ENCODE measurements at places on chromosomes 11 and 22.

DNA sequence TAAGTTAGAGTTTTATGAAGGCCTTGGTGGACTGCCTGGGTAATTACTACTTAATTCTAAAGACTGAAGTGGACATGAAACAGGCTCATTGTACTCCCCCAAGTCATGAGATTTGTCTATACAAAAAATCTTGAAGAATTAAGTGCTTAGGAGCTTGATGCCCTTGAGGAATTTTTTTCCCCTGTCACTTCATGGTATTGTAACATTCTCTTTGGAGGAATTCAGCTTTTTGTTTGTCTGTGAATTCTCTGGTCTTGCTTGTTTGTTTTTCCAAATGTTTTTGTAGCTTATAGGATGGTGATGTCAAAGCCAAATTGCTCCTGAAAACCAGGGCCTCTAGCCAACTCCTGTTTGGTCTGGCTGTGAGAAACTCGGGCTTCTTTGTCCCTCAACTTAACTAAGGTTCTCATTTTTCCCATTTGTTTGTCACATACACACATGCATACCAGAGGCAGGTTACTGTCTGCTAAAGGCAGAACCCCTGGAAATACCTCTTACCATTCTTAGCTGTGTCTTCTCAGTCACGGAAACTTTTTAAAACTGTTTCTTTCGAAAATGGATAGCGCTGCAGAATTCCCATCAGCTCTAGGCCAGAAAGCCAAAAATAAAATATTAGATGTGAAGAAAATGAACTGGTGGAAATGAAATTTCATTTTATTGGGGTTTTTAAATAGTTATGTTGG lies 66.9 kb downstream of the AMOTL1 start:
- DNase-seq, result no peak

DNA sequence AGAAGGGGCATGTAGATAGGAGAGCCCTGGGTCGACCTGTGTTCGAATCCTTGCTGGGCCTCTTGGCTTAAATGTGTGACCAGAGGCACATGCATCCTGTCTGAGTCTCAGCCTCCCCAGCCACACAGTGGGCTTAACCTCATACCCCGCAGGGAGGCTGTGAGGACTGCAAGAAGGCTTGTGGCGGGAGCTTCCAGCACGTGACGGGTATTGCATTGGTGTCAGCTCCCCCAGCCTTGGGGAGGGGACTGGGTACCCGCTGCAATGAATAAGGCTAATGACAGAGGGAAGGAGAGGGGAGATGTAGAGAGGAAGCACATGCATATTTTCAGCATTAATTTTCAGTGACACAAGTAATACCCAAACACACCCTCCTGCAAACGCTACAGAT lies 8.1 kb downstream of the RASD2 start:
- DNase-seq, result no peak

GRCh38 chr11:132330515-132330914 lies 960.1 kb downstream of the NTM start:
- DNase-seq, result no peak

DNA sequence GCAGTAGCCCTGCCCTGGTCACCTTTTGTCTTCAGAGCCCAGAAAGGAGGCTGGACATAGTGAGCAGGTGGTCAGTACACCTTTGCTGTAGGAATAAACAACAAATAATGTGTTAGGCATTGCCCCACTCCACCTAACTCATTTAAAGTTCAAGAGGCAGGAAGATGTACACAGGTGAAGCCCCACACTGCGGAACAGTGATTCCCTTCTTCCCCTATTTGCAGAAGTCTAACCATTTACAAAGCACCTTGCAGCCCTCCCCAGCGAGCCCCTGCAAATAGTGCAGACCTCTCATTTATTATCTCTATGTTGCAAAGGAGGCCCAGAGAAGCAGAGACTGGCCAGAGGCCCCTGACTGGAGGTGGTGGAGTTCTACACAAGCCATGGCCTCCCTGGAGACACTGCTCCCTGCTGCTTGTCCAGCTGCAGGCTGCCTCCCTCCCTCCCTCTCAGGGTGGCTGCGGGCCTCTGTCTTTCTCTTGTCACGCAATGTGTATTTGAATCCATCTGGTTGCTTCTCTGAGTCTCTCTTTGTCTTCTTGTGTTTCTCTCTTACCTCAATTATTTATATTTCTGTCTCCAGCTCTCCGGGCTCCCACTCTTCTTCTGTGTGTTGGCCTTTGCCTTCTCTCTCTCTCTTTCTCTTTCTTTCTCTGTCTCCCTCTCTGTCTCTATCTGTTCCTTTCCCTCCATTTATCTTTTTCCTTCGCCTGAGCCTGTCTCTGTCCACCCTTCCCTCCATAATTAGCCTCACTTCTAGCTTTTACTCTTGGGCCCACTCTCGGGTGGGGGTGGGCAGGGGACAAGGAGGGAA lies 59.1 kb upstream of the PRDM11 start:
- DNase-seq, result no peak

GRCh38 chr11:73383249-73384124 lies 7.3 kb downstream of the RELT start:
- no peak for DNase-seq

GRCh38 chr22:41538583-41538982 lies 5.7 kb downstream of the POLR3H start:
- DNase-seq, result no peak

GRCh38 chr22:37601540-37602442 lies 6.8 kb upstream of the GGA1 start:
- no peak for DNase-seq
